OCI-LY7 (cell line): ENCODE measurements at places on chromosomes 12 and 14. TPM values are rescaled to one million over a fixed set of nuclear protein-coding genes. Genes with fewer than 3 reads are reported as not detected.

DNA sequence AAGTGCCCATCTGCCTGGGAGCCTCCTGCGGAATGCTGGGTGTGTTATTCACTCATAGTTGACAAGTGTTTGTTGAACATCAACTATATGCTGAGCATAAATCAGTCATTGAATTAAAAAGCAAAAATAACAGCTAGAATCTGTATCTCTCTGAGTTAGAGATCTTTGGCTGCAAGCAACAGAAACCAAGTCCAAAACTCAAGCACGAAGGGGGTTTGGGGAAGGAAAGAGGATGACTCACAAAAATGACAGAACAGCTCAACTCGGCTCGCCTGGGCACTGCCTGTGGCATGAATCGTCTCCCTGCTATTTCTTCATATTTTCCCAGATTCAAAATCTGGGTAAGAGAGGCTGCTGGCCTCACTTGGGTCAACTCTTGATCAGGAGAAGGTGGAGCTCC, 72.6 kb upstream of the NCOR2 start:
- no peak for DNase-seq

- no peak for DNase-seq
Observed at GRCh38 chr14:21220874-21221477, 48.3 kb downstream of the HNRNPC start.

Gene LGALS3
- total RNA-seq = not detected in 2 replicates

DNA sequence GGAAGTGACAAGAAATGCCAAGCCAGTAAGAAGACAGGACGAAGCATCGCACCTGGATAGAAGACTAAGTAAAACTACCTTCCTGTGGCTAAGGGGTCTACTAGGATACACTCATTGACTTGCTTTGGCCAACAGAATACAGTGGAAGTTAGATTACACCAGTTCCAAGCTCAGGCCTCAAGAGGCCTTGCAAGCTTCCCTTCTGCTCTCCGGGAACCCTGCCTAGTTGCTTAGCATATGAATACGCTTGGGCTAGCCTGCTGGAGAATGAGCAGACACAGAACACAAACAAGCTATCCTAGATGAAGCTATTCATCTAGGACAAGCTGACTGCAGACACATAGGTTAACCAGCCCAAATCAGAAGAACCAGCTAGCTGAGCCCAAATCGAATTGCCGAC, 97.0 kb downstream of the DPF3 start:
- DNase-seq = no peak

Gene EML1
- not detected in 2 replicates for total RNA-seq

DNA sequence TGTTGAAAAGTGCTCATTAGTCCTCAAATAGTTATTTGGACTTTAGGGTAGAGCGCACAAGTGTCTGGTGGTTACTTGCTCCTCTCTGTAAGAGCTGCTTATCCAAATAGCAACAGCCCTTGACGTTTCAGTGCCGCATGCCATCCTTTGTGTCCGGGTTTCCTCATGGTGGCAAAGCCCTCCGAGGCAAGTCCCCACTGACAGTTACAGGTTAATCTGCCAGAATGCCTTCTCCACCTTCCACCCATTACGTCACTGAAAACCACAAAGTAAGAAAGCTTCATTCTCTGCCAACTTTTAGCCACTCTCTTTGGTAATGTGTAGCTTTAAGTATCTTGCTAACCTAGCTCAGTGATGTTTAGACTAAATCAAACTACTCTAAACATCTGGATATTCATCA, 78.6 kb downstream of the POLR3B start:
- DNase-seq = no peak
